ENCODE measurements at places on chromosomes 16 and 17. TPM values are rescaled to one million over a fixed set of nuclear protein-coding genes. Genes with fewer than 3 reads are reported as not detected.

Gene LHX1
- not detected for total RNA-seq

Gene ORAI3
- total RNA-seq, result 11.8 TPM

Gene CD7
- 0.22 TPM for total RNA-seq

Gene RPAIN
- 50.8 TPM for total RNA-seq

Gene HSD11B2
- total RNA-seq, result 5.3 TPM

Gene ZFP90
- 25.9 TPM for total RNA-seq

Gene UBN1
- 9.9 TPM for total RNA-seq

Gene BAIAP3
- 0.58 TPM for total RNA-seq

Gene TAT
- total RNA-seq, result 0.04 TPM

Gene CCL2
- total RNA-seq, result 53.8 TPM

Gene MYOCD
- 0.44 TPM for total RNA-seq

Gene PLD6
- total RNA-seq, result 3.9 TPM

Gene KRTAP9-8
- not detected for total RNA-seq

Gene CAPNS2
- total RNA-seq, result 0.62 TPM

Measured in muscle of leg (tissue), 16 donors.